ENCODE measurements at places on chromosomes 4 and X. TPM values are rescaled to one million over a fixed set of nuclear protein-coding genes. Genes with fewer than 3 reads are reported as not detected.

Gene TMEM150C
- total RNA-seq, result 3.8 TPM

Gene WAS
- 0.37 TPM for total RNA-seq

Gene PPP1R2C
- total RNA-seq, result not detected

Gene BTK
- total RNA-seq, result not detected

Gene LGI2
- total RNA-seq, result 0.56 TPM

Gene RBM47
- 6.1 TPM for total RNA-seq

Gene ADAMTS3
- 2.0 TPM for total RNA-seq

Gene SH2D1A
- not detected for total RNA-seq

Gene CCDC110
- total RNA-seq, result 2.0 TPM

Gene CLNK
- not detected for total RNA-seq

Gene DDX60
- total RNA-seq, result 7.8 TPM

Gene PLK4
- total RNA-seq, result 83.9 TPM

Gene TDO2
- total RNA-seq, result not detected

Gene KIAA1210
- not detected for total RNA-seq

Gene CSAG3
- total RNA-seq, result not detected

Gene SSX4B
- total RNA-seq, result not detected

Gene ZNF330
- 59.2 TPM for total RNA-seq

Gene USP17L28
- not detected for total RNA-seq

Gene UGT2B15
- not detected for total RNA-seq

Gene IL1RAPL1
- 10.7 TPM for total RNA-seq

Gene MANBA
- 53.4 TPM for total RNA-seq

Gene GSX2
- total RNA-seq, result 0.59 TPM

Gene TMEM156
- total RNA-seq, result not detected

Gene CT47B1
- not detected for total RNA-seq

Gene SPANXA1
- not detected for total RNA-seq

Gene MAGEC1
- total RNA-seq, result not detected

Gene TCEAL6
- total RNA-seq, result not detected

Gene GABRA4
- not detected for total RNA-seq

Gene KLF8
- total RNA-seq, result 15.4 TPM

Gene DDX53
- not detected for total RNA-seq

Gene NUDT10
- 23.9 TPM for total RNA-seq

Gene SLC9B1
- total RNA-seq, result not detected

Gene CENPVL1
- total RNA-seq, result 2.0 TPM

Gene BEX5
- total RNA-seq, result 3.8 TPM

Gene CACNA1F
- total RNA-seq, result 1.1 TPM

Gene TBX22
- total RNA-seq, result 0.53 TPM

Gene ANKRD50
- total RNA-seq, result 47.5 TPM

Gene IQSEC2
- total RNA-seq, result 8.3 TPM

Gene DEFB131A
- total RNA-seq, result not detected

Gene YIPF7
- total RNA-seq, result not detected

Gene UCHL1
- total RNA-seq, result 638 TPM

Gene USP17L19
- total RNA-seq, result not detected

Gene SPIN4
- 13.1 TPM for total RNA-seq

Gene AKAP17A
- 38.5 TPM for total RNA-seq

Gene HTATSF1
- 123 TPM for total RNA-seq

Gene CORIN
- total RNA-seq, result not detected

Gene IL1RAPL2
- not detected for total RNA-seq

Gene TLR6
- 0.07 TPM for total RNA-seq

Gene GAGE12J
- total RNA-seq, result not detected
